ENCODE measurements at places on chromosomes 3 and 15.

GRCh38 chr15:98938105-98938417 is 69.5 kb downstream of the PGPEP1L start:
- DNase-seq = no peak

GRCh38 chr3:140341203-140341602 is 336.7 kb upstream of the TRIM42 start:
- DNase-seq = no peak

- no peak for DNase-seq
Observed at GRCh38 chr3:39474126-39474515, 6.6 kb downstream of the MOBP start.

DNA sequence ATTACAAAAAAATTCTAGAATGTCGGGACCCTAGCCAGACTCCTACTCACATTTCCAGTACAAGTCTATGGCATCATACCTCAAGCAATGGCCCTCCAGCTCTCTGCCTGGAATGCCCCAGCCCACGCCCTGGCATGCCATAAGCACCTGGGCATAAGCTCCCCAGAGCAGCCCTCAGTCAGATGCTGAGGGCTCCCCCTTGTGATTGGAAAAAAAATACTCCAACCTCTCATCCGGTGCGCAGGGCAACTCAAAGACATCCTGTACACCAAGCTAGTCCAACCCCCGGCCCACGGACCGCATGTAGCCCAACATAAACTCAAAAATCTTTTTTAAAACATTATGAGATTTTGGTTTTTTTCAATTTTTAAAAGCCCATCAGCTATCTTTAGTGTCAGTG is 115.4 kb downstream of the NEK10 start:
- DNase-seq = no peak

GRCh38 chr3:83224101-83224868 is 1462.8 kb upstream of the GBE1 start:
- no peak for DNase-seq

DNA sequence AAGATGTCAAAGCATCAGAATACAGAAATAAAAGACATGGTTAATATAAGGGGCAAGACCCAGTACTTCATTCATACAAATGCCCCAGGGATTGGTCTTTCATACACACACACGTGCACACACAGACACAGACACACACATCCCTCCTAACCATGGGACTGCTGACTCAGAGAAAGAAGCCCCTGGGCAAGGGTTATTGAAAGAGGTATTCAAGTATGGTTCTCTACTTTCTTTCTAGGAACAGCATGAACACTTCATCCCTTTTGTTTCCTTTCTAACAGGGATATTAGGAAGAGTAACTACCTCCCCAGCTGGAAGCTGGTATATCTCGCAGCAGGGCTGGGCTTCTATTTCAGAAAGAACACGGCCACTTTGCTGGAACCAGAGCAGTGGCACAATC is 33.2 kb upstream of the ZFAND6 start:
- no peak for DNase-seq

Measured in NCI-H1436 treated with DMSO at 0.1 percent for 48 hours (cell line).